Lower lobe of right lung (tissue), 2 donors: ENCODE measurements at places on chromosomes 16 and 17. TPM values are rescaled to one million over a fixed set of nuclear protein-coding genes. Genes with fewer than 3 reads are reported as not detected.
A peak's percentile ranks its signal among the peaks of the same experiment; 100 is the strongest.

GRCh38 chr17:78759969-78760352, 22.1 kb downstream of the CYTH1 start:
- no peak overlapping the region for H3K4me3 ChIP-seq
- DNase-seq: no peak
- peaks cover 58% of the 10 kb centered on the region for H3K4me1 ChIP-seq
- no peaks in the 10 kb centered on the region for H3K27me3 ChIP-seq
- no peaks in the 10 kb centered on the region for H3K36me3 ChIP-seq
- H3K27ac ChIP-seq: peak overlapping the region; percentile 80

CCDC144A gene
- total RNA-seq: 14.1 TPM

GRCh38 chr17:62692721-62693431, 65.4 kb downstream of the MRC2 start:
- DNase-seq: peak; percentile 46
- H3K36me3 ChIP-seq: peaks cover 30% of the 10 kb centered on the region
- peaks cover 6% of the 10 kb centered on the region for H3K4me1 ChIP-seq
- no peaks in the 10 kb centered on the region for H3K27me3 ChIP-seq

DNA sequence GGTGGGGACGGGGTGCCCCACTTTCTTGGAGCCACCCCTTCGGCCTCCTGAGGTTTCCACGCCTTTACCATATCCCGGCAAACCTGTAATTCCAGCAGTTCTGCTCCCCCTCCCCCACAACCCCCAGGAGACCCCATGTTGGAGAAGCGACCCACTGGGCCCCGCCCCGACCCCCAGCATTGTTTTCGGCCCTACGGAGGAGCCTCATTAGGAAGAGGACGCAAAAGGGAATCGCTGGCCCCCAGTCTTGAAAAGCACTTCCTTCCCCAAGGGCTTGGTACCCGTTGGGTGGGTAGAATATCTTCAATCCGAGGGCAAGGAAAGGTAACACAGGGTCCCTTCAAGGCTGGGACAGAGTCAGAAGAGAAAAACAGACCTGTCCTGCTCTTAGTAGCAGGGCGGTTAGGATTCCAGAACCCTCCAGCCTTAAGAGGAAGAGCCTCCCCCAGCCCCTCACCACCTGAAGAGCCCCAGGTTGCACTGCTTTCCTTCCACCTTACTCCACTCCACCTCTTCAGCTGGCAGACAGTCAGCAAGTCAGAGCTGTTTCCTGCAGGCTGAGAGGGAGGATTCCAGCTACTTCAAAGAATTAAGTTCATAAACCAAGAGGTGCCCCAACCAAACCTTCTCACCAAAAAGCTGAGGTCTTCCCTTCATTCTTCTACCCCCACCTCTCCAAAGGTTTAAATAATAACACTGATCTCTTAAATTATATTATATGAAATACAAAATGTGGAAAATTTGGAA, 803 bp upstream of the TLCD2 start:
- no peak for DNase-seq
- H3K27ac ChIP-seq: peak overlapping the region; percentile 87
- H3K27me3 ChIP-seq: no peaks in the 10 kb centered on the region
- H3K36me3 ChIP-seq: peaks cover 32% of the 10 kb centered on the region

PMFBP1 gene
- total RNA-seq: 0.62 TPM
